ENCODE measurements at places on chromosomes 1 and 21.

GRCh38 chr1:108643492-108644335, 17.2 kb downstream of the HENMT1 start:
- no peak for DNase-seq

DNA sequence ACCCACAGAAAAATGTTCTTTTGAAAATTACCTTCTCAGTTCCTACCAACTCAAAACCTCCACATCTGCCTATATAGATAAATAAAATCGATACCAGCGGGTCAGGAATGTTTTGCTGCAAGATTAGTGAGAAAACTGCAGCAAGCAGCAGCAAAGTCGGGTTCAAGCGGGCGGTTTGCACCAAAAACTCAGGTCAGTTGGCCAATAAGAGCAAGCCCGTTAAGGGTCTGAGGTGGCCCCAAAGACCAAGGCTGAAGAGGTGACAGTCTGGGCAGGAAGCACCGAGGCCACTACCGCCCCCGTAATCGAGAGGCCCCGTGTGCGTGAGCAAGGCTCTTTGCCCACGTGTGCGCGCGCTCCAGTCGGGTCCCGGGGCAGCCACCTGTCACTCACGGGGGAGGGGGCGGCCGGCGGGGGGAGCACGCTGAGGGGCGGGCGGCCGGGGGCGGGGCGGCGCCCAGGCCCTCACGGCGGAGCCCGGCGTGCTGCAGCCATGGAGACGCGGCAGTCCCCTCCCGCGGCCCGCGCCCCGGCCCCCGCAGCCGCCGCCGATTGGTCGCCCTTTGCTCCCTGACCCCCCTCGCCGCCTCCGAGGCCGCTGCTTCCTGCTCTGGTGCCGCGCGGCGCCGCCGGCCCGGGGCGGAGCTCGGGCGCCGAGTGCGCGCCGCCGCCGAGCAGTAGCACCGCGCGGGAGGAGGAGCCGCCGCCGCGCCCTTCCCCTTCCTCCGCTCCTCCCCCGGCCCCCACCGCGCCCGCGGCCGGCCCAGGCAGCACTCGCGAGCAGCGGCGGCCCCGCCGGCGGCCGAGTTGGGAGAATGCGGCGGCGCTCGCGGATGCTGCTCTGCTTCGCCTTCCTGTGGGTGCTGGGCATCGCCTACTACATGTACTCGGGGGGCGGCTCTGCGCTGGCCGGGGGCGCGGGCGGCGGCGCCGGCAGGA, at the start of gene GALNT2:
Gene GALNT2, plus strand, starts transcription at position 773 of the 939 bp plus-strand sequence. Its CDS starts 43 bp downstream, at position 816.
- DNase-seq, result peak; percentile 54

- no peak for DNase-seq
Observed at GRCh38 chr1:67861856-67862516, 28.7 kb upstream of the GNG12 start.

- DNase-seq, result no peak
Observed at GRCh38 chr21:28640326-28640725, 352.4 kb downstream of the LTN1 start.

GRCh38 chr1:62612770-62613169, 15.4 kb downstream of the ANGPTL3 start:
- no peak for DNase-seq

GRCh38 chr1:69673321-69673720, 105.6 kb downstream of the LRRC7 start:
- DNase-seq, result no peak

GRCh38 chr1:234975122-234975940, 153.3 kb downstream of the TOMM20 start:
- DNase-seq, result no peak

DNA sequence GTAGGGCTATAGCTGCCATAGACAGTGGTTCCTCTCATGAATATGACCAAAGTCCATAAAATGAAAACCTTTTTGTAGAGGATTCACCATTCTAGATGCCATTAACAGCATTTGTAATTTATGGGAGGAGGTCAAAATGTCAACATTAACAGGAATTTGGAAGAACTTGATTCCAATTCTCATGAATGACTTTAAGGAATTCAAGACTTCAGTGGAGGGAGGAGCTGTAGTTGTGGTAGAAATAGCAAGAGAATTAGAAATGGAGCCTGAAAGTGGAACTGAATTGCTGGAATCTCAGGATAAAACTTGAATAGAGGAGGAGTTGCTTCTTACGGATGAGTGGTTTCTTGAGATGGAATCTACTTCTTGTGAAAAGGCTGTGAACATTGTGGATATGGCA, 65.4 kb upstream of the ESRRG start:
- no peak for DNase-seq

DNA sequence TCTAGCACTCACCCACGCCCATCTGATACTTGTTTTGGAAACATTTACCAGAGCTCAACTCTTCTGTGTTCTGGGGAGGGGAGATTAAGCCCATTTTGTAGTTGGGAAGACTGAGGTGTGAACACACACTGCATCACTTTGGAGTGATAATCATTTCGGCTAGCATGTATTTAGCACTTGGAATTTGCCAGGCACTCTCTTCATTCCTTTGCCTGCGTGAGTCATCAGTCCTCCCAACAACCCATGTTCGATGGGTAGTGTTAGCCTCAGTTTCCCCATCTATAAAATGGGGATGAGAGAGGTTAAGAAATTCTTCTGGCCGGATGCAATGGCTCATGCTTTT, 182.8 kb upstream of the TMEM51 start:
- no peak for DNase-seq

- no peak for DNase-seq
Observed at GRCh38 chr21:46543306-46543705, 61.6 kb downstream of the S100B start.

DNA sequence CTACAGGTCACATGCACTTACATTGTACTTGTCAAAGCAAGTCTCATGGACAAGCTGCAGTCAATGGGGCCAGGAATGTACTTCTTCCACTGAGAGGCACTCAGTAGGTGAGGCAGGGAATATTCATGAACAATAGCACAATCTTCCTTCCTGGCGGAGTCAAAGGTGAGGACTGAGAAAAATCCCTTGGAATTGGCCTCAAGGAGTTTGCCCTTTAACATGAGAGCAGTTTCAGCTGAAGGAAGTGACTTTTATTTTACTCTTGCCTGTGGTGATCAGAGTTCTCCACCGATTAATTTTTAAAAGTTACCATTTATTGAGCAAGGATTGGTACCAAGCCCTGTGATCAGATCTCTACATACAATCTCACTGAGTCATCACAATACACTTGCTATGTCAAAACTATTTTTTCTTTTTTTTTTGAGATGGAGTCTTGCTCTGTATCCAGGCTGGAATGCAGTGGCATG, 11.2 kb upstream of the AK2 start:
- DNase-seq, result no peak

- no peak for DNase-seq
Observed at GRCh38 chr1:178594133-178594532, 81.2 kb downstream of the TEX35 start.

- no peak for DNase-seq
Observed at GRCh38 chr1:247357781-247358211, 26.1 kb upstream of the ZNF496 start.

- DNase-seq, result no peak
Observed at GRCh38 chr1:225409051-225409450, 18.8 kb downstream of the LBR start.

GRCh38 chr21:34690041-34690792, 21.4 kb downstream of the CLIC6 start:
- no peak for DNase-seq

- DNase-seq, result no peak
Observed at GRCh38 chr1:116036255-116036654, 59.9 kb downstream of the SLC22A15 start.

All from ascending aorta (tissue), 2 donors.